ENCODE measurements at places on chromosomes 7 and 10.

- DNase-seq, result no peak
Observed at GRCh38 chr7:1105189-1105588, 17.3 kb downstream of the GPER1 start.

GRCh38 chr10:71525721-71526120, 129.0 kb downstream of the CDH23 start:
- DNase-seq, result no peak

GRCh38 chr10:23525406-23525805, 86.5 kb downstream of the OTUD1 start:
- DNase-seq, result peak; percentile 19

- DNase-seq, result no peak
Observed at GRCh38 chr7:46256870-46257661, 336.0 kb upstream of the IGFBP3 start.

DNA sequence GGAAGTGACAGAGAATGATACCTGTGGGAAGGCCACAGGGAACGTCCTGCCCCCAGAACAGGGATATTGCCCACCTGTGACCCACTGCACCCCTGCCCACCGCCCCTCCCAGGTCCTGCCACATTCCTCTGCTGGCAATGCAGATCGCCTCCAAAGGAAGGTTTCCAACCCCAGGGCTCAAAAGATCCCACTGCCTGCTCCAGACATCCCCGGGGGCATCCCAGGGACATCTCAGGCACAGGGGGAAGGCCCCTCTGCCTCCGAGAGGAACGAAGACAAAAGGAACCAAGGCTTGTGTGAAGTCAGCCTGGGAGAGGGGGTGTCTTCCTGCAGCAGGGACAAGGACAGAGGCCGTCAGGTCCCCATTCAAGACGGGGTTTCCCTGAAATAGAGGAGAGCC, 28.5 kb downstream of the NUDT1 start:
- DNase-seq, result no peak

DNA sequence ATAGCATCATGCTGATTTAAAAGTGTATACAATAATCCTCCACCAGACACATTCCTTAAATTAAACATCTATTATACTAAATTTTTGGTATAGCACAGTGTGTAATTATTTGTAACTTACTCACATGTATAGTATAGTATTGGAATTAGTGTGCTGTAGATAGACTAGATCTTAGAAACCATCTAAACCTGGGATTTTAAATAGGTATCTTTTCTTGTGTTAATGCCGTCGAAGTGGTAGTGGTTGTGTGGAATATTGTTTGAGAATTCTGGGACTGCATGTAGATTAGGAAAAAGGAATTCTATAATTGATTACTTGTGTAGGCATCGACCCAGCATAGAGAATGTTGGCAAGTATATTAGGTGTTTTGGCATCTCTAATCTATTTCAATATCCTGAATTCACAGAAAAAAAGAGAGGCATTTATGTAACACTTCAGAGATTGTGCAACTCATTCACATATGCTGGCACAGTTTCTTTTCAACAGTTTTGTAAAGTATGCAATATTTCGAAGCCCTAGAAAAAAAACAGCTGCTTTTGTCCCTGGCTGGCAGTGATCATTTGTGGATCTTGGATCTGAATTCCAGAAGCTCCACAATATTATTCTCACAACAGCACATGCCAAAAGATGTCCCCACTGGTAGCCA, 145.5 kb upstream of the AGR3 start:
- no peak for DNase-seq

DNA sequence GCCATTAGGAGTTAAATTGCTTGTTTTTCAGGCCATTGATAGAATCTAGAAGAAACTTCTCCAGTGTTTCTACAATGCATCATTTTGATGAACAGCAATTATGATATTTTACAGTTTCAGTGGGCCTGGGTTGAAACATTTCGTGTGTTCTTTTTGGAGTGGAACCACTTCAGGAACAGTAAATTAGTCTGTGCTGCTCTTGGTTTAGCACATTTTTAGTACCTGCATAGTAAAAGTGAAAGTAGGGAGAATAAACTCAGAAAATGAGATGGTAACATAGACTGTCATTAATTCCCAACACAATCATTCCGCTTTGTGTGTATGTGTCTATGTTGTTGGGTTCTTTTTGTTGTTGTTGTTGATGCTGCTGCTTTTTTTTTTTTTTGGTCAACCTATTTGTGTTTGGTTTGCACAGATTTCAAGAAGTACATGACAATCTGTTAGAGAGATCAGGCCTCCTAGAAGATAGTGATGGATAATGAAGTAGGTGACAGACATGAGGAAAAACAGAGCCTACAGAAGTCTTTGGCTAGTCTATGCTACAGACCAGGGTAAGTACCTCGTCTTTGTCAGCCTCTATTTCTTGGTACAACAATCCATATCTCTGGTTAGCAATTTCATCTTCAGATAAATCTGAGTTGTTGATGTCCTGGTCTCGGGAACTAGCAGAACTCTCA, 154.0 kb upstream of the TARP start:
- no peak for DNase-seq

- no peak for DNase-seq
Observed at GRCh38 chr10:12597788-12598765, 248.7 kb downstream of the CAMK1D start.

DNA sequence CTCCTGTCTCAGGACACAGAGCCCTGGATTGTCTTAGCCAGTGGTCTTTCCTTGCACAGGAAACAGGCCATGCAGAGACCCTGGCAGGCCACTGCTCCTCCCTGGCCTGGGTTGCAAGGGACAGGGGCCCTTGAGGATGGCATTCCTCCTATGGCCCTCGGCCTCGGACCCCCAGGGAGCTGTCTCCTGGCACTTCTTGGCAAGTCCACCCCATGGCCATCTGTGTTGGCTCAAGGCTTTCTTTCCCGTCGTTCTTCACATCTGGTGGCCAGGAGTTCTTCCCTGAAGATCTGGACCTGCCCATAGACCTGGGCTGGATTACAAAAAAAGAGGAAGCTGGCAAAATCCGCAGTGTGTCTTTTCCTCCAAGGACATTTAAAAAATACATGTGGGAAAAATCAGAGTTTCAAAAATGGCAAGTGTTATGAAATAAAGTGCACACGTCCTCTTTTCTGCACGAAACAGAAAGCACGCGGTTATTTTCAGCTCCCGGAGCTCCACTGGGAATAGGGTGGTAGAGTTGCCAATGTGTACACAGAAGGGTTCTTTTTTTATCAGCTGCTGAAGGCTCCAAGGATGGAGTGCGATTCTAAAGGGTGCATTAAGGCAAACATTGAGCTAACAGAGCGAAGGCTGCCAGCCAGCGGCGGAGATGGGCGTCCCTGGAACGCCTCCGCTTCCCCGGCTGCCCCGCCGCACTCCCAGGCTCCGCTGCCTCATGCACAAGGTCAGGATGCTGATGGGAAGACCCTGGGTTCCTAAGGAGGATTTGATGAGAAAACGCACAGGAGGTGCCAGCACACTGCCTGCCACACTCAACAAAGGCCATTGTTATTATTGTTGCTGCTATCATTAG, 62.8 kb upstream of the FAM20C start:
- no peak for DNase-seq

GRCh38 chr10:132357286-132358058, 25.5 kb downstream of the LRRC27 start:
- DNase-seq, result no peak

DNA sequence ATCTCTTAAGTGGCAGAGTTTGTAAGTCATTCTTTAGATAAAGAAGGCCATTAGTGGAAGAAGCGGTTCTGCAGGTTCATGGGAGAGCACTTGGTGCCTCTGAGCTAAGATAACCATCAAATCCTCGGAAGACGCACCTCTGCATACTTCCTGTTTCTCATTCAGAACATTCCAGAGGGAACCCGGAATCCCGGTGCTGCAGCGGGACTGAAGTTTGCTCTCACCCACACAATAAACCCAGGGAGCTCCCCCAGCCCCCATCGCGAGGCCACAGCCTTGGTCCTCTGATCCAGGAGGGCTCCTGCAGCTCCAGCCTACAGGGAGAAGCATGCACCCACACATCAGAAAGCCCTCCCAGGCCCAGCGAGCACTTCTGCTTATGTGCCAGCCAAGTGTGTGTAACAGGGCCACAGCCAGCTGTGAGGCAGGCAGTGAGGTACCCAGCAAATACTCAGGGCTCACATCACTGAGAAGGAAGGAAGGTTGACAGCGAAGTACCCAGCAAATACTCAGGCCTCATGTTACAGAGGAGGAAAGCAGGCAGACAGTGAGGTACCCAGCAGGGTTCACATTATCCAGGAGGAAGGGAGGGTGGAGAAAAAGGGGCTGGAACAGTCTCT, 142.4 kb downstream of the DIP2C start:
- DNase-seq, result no peak

DNA sequence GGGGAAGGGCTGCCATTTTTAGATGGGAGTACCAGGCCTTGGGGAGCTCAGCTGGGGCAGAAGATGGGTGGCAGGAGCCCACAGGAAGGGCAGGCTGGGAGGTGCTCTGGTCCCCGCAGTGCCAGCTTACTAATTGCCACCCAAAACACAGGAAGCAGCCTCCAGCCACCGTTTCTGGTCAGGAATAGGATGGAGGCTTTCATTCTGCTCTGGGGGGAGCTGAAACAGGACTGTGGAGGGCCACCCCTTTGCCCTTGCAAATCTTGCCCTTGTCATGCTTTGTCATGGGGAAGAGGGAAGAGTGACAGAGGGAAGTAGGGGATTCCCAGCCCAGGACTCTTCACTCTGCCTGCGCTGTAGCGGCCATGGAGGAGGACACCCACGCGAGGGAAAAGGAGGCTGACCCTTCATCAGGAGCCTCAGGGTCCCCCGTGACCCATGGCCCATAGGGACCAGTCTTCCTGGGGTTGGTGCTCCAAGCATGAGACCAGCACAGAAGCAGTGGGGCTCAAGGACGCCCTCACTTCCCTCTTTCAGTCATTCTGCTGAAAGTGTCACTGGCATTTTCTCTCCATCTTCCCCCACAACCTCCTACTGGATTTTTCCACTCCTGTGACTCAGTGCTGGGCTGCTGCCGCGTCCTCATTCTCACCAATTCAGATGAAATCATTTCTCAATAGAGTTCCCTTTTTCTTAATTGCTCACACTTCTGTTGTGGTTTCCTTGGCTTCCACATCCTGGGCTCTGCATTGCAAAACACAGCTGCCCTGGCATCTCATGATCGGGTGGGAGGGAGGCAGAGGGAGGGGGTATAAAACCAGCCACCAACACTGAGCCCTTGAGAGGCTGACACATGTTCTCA, 61.9 kb downstream of the MKI67 start:
- DNase-seq, result peak; percentile 76

- no peak for DNase-seq
Observed at GRCh38 chr7:44455155-44455554, 35.3 kb downstream of the NUDCD3 start.

GRCh38 chr7:49398236-49398635, 375.2 kb upstream of the VWC2 start:
- DNase-seq, result no peak

GRCh38 chr7:33562996-33563395, 342.3 kb upstream of the BMPER start:
- no peak for DNase-seq

DNA sequence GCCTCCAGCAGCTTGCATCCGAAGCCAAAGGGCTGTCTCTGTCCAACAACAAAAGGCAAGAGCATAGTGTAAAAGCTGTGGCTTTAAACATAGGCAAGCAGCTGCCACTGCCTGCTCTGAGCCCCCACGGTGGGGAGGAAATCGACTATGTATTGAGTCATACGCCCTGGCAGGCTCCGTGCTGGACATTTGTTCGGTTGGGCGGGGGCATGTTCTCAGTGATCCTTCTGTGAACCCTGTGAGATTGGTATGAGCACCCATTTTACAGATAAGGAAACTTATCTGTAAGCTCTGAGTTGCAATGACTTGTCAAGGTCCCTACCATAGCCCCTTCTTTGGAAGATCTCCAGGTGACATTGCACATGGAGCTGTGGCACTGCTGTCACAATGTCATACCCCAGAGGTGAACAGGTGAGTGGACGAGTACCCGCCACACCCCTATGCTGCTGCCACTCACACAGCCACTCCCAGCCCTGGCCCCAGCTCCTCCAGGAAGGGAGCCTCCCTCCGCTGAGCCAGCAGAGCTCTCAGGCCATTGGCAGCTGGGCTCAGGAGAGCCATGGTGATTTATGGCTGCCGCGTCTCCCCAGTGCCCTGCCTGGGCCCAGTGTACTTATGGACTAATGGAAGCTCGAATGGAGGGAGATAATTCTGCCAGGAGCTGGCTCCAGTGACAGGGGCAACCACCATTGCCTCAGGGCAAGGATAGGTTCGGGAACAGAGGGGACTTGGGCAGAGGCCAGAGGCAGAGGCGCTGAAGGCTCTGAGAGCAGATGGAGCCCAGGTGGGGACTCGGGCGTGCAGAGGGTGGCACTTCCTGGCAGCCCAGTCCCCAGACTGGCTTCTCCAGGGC, 43.7 kb downstream of the UNC5B start:
- no peak for DNase-seq

GRCh38 chr10:117005026-117005526, at the start of gene SHTN1:
Gene SHTN1, minus strand, starts transcription at chr10:117005187. Its CDS starts 108 bp downstream, at chr10:117005079.
- DNase-seq, result peak; percentile 29

GRCh38 chr7:51430480-51431086, 114.0 kb upstream of the COBL start:
- DNase-seq, result no peak

- DNase-seq, result peak; percentile 61
Observed at GRCh38 chr10:59907918-59908807, 1.8 kb upstream of the CCDC6 start.

DNA sequence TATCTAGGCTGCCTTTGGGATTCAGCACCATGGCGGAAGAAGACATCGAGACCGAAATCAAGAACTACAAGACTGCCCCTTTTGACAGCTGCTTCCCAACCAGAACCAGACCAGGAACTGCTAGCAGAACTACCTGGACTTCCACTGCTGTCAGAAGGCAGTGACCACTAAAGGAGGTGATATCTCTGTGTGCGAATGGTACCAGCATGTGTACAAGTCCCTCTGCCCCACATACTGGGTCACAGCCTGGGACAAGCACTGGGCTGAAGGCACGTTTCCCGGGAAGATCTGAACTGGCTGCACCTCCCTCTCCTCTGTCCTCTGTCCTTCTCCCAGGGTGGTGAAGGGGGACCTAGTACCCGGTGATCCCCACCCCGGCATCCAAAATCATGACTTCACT, 25.6 kb upstream of the PDIA4 start:
- no peak for DNase-seq

DNA sequence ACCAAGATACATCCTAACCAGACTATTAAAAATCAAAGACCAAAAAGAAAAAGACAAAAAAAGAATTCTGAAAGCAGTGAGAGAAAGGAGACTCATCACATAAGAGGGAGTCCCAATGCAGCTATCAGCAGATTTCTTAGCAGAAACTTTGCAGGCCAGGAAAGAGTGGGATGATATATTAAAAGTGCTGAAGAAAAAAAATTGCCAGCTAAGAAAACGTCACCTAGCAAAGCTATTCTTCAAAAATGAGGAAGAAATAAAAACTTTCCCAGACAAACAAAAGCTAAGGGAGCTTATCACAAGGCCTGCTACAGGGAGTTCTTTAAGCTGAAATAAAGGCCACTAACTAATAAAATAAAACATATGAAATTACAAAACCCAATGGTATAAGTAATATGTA, 40.5 kb upstream of the CDK6 start:
- no peak for DNase-seq
